ENCODE measurements at places on chromosomes 5 and 9.
A peak's percentile ranks its signal among the peaks of the same experiment; 100 is the strongest.

DNA sequence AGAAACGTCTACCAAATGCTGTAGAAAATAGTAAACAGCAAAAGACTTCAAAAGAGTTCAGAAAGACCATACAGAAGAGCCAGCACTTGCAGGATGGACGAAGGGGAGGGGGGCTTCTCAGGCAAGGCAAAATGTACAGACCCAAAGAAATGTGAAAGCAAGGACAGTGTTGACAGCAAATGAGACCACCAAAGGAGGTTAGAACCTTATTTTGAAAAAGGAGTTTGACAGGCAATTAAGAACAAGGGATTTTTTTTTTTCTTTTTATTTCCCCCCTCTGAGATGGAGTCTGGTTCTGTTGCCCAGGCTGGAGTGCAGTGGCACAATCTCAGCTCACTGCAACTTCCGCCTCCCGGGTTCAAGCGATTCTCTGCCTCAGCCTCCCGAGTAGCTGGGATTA is 223.2 kb downstream of the EFNA5 start:
- DNase-seq, result no peak

DNA sequence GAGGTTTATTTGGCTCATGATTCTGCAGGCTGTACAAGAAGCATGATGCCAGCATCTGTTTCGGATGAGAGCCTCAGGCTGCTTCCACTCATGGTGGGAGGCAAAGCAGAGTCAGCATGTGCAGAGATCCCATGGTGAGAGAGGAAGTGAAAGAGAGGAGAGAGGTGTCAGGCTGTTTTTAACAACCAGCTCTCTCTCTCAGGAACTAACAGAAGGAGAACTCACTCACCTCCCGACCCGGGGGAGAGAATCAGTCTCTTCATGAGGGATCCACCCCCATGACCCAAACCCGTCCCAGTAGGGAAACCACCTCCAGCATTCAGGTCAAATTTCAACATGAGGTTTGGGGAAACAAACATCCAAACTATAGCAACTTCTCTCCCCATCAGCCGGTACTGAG is 187.7 kb downstream of the ENC1 start:
- no peak for DNase-seq

DNA sequence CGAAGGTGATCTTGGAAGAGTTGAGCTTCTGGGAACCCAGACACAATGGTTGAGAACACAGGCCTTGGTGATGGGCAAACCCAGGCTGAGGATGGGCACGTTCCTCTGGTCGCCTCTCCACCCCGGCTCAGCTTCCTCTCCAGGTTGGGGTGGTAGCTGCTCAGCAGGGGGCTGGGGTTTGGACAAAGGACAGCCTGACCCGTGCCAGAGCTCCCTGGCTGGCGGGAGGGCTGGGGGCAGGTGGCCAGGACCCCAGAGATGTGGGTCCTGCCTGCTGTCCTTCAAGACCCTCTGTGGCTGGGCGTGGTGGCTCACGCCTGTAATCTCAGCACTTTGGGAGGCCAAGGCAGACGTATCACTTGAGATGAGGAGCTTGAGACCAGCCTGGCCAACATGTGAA is 25.2 kb downstream of the NCS1 start:
- DNase-seq, result no peak

- no peak for DNase-seq
These were observed 55.9 kb downstream of the IRF1 start for GRCh38 chr5:132434416-132435286.

DNA sequence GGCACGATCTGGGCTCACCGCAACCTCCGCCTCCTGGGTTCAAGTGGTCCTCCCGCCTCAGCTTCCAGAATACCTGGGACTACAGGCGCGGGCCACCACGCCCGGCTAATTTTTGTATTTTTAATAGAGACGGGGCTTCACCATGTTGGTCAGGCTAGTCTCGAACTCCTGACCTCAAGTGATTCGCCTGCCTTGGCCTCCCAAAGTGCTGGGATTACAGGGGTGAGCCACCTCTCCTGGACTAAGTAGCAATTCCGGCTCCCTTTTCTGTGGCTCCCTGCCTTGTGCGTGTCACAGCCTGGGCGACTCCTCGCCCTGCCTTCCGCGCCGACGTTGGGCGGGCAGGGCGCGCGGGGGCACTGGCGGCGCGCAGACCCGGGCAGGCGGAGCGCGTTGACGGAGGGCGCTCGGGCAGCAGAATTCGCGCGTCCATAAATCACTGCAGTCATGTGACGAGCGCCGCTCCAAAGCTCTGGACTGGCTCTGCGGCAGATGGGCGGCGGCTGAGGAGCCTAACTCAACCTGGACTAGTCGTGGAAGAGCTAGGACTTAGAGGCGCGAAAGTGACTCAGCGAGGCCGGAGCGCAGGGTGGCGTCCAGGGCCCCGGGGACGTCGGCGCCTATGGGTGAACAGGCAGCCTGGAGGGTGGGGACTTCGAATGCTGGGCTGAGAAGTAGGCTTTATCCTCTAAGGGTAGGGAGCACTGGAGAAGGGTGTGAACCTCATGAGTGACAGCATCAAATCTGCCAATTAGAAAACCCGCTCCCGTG is 1.4 kb upstream of the CIZ1 start:
- DNase-seq, result no peak

DNA sequence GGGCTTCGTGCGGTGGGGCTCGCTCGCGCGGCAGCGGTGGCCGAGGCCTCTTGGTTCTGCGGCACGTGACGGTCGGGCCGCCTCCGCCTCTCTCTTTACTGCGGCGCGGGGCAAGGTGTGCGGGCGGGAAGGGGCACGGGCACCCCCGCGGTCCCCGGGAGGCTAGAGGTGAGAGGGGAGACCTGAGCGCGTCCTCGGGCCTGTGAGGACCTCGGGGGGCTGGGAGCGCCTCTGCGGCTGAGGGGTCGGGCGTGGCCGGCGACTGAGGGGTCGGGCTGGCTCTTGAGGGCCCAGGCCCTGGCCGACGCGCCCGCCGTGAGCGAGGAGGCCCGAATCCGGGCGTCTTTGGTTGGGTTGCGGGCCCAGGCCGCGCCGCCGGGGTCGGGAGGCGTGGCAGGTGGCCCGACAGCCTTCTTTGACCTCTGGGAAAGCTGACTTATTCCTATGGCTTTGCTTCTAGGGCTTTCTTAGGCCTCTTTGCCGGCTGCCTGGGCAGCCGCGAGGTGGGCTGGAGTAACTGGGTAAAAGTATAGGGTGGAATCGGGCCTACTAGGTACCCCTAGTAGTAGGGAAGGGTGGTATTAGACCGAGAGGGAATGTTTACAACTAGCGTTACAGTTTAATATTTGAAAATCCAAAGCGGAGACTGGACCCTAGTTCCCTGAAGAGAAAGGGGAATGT is at the start of gene CANX:
Gene CANX, plus strand, starts transcription at position 33 of the 681 bp plus-strand sequence. CDS start 6,715 bp downstream, outside the sequence.
- DNase-seq, result no peak

DNA sequence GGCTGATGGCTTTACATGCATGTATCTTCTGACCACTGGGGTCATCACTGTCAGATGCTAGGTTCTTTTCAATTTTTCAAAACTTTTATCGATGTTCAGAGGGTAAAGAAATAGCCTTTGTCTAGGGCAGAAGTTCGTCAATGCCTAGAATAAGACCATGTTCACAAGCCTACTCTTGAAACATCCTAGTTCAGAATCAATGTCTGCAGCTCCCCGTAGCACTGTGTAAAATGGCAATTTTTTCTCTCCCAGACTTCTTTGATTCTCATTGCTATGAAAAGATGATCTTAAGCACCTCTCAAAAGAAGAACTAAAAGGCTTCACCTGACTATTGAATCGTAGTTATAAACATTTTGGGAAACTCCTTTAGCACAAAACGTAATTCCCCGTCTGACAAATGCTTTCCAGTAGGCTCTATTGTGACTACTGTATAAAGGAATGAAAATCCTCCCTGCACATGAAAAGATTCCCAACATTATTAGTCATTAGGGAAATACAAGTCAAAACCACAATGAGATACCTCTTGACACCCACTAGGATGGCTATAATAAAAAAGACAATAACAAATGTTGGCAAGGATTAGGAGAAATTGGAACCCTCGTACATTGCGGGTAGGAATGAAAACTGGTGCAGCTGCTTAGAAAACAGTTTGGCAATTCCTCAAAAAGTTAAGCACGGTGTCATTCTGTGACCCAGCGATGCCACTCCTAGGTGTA is 263.5 kb downstream of the ARHGAP26 start:
- no peak for DNase-seq

GRCh38 chr5:126119887-126120442 is 303.2 kb upstream of the GRAMD2B start:
- DNase-seq, result no peak

DNA sequence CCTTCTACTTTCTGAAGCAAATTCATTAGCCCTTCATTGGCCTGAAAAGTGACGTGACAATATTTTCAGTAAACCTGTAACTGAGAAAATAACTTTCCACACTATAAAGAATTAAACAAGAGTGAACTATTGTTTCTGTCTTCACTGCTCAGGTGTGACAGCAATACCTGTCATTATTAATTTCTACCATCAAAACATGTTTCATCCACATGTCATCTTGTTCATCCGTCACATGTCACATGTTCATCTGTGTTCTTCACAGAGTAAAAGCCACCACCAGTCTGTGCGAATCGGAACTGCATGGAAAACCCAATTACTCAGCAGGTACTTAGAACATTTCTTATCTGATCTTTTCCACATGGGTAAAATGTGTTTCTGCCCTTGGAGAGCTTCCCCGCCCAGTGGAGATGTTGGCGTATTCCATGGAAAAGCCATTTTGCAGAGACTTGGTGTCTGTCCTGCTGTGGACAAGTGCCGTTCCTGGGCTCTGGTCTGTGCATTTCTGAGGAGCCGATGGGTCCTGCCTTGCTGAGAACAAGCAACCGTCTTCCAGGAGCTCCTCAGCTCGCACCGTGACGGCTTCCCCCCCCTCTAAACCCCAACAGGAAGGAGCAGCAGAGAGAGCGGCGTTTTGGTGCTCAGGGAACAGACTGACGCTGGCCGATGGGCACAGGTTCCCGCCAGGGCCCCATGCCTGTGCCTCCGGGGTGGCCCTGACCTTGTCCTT is 10.6 kb upstream of the EXOC3 start:
- no peak for DNase-seq

DNA sequence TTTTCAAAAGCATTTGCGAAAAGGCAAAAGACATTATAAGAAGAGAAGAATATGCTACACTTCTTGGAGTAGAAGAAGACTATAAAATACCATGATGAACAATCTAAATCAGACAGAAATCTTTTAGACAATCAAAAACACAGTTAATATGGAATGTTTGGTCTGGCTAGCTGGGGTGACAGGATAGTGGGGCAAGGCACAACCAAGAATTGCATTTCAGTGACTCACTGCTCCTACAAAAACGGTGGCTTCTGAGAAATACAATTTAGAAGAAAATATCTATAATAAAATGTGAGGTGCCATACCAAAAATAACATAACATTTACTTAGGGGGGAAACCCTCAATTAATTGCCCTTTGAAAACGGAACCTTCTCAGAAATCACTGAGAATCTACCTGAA is 363.4 kb downstream of the NPR3 start:
- no peak for DNase-seq

- no peak for DNase-seq
These were observed 143.0 kb upstream of the RPS23 start for GRCh38 chr5:82421119-82421518.

DNA sequence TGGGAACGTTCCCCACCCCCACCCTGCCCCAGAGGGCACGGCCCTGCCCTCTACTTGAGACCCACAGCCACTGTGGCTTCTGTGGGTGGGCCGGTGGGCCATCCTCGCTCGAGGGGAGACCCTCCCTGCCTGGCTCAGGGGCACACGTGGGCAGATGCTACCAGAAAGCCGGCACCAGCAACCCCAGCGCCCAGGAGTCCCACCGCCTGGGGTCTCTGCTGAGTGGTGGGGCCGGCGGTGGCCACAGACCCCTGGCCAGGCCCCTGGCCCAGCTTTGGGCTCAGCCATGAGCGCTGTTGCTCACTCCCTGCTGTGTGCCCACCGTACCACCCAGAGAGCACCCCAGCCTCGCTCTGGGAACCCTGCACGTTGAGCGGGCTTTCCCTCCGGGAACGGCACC is 16.5 kb upstream of the NRARP start:
- peak; percentile 15 for DNase-seq

DNA sequence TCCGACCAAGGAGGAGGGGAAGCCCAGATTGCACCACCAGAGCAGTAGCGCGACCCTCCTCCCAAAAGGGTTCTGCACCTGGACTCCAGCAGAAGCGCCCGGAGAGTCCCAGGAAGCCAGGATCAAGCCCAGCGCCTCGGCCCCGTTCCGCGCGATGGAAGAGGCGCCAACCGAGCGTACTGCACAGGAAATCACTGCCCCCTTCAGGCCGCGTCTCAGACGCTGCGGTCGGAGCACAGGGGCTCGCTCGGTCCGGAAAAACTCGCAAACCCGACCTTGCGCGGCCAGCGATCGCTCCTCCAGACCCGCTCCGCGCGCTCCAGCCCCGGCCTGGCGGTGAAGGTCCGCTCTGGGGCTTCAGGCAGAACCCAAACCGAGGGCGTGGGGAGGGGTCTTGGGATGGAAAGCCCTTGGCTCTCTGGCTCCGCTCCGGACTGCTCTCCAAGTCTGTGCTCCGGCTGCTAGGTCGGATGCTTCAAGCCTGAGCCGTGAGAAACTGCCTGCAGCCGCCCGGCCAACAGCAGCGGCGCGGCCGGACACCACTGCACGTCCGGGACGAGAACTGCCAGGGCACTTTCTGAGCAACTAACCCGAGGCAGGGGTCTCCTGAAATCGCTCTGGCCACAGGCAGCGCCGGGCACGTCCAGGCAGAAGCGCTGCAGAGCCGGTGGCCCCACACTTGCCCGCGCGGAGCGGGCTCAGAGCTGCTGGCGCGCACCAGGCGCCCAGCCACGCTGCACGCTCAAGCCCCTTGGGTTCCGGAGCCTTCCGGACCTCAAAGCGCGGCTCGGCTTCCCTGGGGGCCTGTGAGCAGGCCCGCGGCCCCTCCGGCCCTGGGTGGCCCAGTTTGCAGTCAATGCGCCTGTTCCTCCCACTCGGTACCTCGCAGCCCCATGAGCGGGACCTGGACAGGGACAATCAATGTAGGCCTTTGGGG is 1.3 kb downstream of the GABBR2 start:
- peak; percentile 81 for DNase-seq

GRCh38 chr5:132102944-132103331 is 29.3 kb downstream of the CSF2 start:
- DNase-seq, result no peak

DNA sequence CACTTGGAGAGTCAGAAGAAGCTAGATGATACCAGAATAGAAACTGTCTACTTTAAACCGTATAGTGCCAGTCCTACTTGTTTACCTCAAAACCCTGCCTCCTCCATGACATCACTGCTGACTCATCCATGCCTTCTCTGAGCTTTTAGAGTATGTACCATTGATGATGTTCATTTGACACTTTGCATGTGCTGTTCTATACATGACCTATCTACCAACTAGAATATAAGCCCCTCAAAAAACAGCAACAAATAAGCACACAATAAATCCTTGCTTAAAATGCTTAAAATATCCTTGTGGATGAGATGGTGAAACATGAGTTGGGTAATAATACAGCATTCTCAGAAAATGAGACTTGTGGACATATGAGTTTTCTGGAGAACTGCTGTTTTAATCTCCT is 2.6 kb downstream of the CTNNAL1 start:
- DNase-seq, result peak; percentile 12

- no peak for DNase-seq
These were observed 12.8 kb downstream of the AFAP1L1 start for GRCh38 chr5:149284501-149284900.

- no peak for DNase-seq
These were observed 752.4 kb upstream of the COX7C start for GRCh38 chr5:85865296-85865695.

- DNase-seq, result no peak
These were observed 17.5 kb upstream of the GPX3 start for GRCh38 chr5:151002681-151003502.

- DNase-seq, result no peak
These were observed 806 bp downstream of the ZNF474 start for GRCh38 chr5:122130152-122130551.

Data from HuH-7 (cell line).